ENCODE measurements at places on chromosomes 11 and 22.

DNA sequence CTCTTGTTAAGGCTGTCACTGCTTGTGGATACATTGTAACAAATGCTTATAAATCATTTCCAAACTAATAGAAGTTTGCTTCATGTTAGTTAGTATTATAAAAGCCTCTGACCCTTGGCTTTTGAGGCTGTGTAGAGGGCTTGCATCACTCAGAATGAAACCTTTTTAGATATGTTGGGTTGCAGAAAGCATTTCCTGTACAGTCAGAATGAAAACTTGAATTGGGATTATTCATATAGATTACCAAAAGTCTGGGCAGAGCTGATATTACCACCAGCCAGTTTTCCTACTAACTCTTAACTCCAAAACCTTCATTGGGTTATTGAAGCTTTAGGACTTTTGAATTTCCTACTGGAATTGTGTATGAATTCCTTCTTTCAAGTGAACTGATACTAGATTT lies 12.0 kb downstream of the KMT2A start:
- DNase-seq = peak; percentile 26

DNA sequence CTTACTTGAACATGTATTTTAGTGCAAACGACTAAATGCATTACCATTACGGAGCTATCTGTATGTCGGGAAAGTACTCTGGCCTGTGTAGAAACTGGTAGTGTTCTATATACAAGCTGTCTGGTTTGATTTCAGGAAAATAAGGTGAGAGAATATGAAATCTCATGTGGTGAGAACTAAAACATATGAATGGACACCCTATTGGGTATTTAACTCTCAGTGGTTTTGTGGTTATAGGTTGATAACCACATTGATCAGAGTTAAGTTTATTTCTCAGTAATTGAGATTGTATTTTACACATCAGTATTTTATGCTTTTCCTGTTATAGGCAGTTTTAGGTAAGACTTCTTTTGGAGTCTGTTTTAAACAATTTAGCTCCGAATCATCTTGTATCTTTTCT lies 10.4 kb downstream of the ANO5 start:
- no peak for DNase-seq

- DNase-seq = no peak
Measured at GRCh38 chr11:120195601-120196320, 15.1 kb upstream of the OAF start.

GRCh38 chr11:130442737-130443136 lies 5.7 kb upstream of the ADAMTS15 start:
- no peak for DNase-seq

GRCh38 chr11:121418625-121419114 lies 33.4 kb upstream of the SORL1 start:
- DNase-seq = no peak

- peak; percentile 75 for DNase-seq
Measured at GRCh38 chr11:25535467-25536272, 796.3 kb upstream of the ANO3 start.

DNA sequence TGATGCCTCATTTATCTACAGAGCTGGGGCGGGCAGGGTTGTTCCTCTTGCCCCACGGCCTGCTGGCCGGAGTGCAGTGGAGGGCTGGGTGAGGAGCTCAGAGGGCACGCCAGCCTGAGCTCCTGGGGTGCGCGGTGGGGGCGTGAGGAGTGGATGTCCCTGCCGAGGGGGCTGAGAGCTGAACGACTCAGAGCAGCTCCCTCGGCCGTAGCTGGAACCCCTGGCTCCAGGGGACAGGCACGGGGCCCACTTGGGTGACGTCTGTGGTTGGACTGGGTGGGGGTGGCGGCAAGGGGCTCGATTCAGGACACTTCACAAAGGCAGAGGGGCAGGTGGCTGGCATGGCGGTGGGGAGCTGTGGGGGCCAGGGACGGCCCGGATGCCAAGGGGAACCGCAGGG lies 62.4 kb downstream of the TRMU start:
- no peak for DNase-seq

DNA sequence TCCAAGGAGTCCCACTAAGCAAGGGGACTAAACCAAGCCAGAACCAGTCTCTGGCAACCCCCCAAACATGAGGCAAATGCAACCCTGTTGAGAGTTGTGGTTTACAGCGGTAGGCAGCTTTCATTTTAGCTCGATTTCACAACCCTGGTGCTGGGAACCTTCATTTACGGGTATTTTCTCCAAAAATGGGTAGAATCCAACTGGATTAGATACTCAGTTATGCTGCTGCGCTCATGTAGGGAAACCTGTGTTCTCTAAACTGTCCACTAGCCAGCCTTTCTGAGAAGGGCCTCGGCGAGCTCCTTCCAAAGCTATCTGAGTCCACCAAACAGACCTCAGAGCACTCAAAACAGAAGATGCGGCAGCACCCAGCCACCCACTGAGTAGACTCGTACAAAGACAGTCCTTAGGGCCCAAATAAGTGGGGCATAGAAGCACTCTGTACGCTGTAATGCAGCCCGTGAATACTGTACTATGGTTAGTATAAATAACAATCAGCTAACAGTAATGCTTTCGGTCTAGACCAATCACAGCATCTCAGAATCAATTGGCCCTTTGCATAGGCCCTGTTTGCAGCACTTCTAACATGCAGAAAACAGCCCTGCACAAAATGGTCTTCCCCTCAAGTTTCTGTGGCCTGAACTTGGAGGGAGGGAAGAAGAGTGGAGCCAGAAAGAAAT lies 104.7 kb downstream of the ETS1 start:
- peak; percentile 97 for DNase-seq

DNA sequence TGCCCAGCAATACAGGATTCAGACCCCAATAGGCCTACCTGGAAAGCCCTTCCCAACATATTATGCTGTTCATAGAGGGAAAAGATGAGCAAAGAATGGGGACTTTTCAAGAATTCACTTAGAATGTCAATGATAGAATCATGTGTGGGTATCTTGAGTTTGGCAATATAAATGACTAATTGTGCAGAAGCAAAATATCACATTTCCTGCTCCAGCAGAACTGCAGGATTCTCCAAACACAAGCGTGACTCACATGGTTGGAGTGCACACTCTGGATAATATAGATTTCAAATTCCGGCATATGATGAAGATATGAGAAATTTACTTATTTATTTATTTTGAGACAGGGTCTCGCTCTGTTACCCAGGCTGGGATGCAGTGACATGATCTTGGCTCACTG lies 12.5 kb upstream of the APOL5 start:
- DNase-seq = peak; percentile 85

- no peak for DNase-seq
Measured at GRCh38 chr11:62664405-62665074, 470 bp downstream of the C11orf98 start.

DNA sequence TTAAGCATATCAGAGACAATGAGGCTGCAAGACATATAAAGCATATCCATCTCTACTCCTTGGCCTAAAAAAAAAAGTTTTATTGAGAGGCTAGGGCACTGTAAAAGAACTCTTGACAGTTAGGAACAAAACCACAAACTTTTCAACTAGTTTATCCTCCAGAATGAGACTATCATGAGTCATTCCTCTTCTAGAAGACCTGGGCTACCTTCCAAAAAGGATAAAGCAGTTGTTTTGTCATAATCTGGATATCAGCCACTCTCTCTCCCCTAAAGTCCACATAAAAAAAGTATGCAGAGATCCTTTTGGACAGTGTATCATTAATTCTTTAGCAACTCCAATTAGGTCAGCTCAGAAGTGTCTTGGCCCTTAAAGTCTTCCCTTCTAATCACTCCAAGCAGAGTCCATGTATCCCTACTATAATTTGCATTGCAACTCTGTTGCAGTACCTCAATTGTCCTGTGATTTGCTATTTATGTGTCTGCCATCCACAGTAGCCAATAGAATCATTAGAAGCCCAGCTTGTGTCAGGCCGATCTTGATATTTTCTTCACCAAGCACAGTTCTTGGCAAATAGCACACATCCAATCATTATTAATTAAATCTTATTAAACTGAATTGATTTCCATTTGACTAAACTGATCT lies 10.4 kb downstream of the OR51T1 start:
- DNase-seq = peak; percentile 42

DNA sequence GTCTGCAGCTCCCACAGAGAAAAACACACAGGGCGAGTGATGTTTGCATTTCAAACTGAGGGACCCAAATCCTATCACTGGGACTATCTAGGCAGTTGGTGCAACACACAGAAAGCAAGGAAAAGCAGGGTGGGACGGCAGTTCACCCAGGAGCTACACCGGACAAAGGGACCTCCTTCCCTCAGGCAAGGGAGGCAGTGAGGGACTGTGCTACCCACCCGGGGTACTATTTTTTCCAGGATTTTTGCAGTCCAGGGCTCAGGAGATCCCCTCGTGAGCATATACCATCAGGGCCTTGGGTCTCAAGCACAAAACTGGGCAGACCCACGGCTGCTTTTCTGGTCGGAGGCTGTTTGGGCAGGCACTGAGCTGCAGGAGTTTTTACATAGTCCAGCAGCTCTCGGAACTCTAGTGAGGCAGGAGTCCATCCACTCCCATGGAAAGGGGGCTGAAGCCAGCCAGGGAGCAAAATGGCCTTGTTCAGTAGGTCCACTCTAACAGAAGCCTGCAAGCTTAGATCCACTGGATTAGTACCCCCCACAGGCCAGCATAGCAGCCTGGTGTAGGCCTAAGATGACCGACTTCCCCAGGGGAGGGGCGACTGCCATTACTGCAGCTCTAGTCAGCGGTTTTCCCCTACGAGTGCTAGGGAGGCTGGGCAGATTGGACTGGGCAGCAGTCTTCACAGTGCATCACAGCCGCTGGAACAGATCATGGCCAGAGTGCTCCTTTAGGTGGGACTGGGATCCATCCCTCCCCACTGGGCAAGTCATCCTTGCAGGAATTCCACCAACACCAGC lies 28.2 kb downstream of the CARD18 start:
- DNase-seq = no peak

GRCh38 chr11:2839395-2839943 lies 46.1 kb downstream of the CDKN1C start:
- DNase-seq = no peak

GRCh38 chr11:456533-456932 lies 6.5 kb downstream of the PTDSS2 start:
- DNase-seq = no peak

DNA sequence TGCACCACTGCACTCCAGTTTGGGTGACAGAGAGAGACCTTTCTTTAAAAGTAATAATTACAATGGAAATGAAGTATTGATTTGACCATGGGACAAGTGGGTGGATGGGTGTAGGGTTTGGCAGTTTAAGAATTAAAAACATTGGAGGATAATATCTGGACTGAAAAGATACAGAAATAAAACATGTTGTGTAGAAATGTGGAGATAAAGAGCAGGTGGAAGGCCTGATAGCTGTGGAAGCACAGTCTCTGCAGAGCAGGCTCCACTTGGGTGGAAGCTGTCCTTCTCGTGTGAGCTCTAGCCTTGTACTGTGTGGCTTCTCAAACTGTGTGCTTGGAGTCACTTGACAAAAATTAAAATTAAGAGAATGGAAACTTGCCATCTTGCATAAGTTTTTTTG lies 25.6 kb downstream of the APLP2 start:
- no peak for DNase-seq

- no peak for DNase-seq
Measured at GRCh38 chr11:124874571-124875255, 9.5 kb downstream of the ROBO3 start.

DNA sequence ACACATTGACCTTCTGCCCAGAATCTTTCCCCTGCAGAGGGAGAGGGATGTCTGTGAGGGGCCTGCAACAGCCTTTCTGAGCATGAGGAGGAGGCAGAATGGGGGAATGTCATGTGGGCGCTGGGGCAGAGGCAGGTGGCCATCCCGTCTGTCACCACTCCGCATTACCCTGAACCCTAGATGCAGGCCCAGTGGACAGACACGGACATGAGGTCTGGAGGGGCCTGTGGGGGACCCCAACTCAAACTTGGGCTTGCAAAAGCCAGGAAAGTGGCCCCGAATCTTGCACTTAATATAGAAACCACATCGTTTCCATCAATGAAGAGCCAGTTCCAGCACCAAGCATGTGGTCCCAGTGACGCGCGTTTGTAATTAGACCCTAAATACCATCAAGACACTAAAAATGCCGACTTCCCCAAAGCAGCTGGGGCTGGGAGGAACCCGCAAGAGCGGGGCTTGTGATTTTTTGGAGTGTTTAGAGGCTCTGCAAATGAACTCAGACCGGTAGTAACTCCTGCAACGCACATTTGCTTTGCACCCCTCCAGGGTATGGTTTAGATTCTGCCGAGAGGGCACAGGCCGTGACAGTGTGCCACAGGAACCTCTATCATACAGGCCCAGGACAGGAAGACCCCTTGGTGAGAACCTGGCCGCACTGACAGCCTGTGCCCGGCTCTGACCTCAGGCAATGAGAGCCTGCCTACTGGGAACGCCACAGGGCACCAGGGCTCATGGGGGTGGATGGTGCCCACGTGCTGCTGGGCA lies 109.3 kb downstream of the CTTN start:
- DNase-seq = no peak

DNA sequence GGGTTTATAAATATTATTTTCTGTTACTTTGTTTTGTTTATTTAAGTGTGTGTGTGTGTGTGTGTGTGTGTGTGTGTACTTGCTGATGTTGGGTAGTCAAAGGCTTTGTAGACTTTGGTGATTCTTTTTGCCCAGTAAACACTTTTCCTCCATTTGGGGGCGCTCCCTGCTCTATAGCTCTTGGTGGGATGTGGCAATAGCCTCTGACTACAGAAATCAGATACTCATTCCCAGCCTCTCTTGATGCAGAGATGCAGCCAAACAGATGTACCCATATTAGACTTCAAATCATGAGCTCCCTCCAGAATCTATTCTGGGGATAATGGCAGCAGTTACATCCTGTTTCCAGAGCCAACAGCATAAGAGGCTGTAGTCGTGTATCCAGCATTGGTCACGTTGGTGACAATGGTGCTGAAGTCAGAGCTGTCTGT lies 33.4 kb upstream of the APOL5 start:
- DNase-seq = peak; percentile 85

DNA sequence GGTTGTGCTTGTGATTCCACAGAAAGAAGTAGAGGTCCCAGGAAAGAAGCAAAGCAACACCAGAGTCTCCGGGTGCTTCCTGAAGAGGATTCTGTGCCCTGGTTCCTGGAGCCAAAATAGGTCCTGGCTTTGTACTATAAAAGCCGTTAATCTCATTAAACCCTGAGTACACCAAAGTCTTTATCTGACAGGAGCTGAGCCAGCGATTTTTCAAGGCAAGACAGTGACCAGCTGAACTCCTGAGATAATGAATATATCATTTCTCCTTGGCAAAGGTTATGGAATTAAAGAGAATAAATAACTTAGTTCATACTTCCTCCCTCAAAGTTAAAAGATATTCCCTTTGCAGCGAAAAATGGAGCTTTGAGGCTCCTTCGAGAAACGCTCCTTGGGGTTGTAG lies 5.2 kb downstream of the TMEM138 start:
- no peak for DNase-seq

- DNase-seq = no peak
Measured at GRCh38 chr11:1906181-1906580, 13.3 kb upstream of the TNNT3 start.

All from fibroblast of gingiva (primary cell).